ENCODE measurements at places on chromosomes 12 and 14.

- DNase-seq, result no peak
Measured at GRCh38 chr12:40446385-40446784, 221.6 kb downstream of the LRRK2 start.

- DNase-seq, result no peak
Measured at GRCh38 chr12:79691511-79692248, 916 bp upstream of the PAWR start.

- peak; percentile 87 for DNase-seq
Measured at GRCh38 chr12:6647083-6647604, at the start of gene ACRBP. ACRBP (minus strand) TSS chr12:6647432; CDS start chr12:6647366, 66 bp downstream.

DNA sequence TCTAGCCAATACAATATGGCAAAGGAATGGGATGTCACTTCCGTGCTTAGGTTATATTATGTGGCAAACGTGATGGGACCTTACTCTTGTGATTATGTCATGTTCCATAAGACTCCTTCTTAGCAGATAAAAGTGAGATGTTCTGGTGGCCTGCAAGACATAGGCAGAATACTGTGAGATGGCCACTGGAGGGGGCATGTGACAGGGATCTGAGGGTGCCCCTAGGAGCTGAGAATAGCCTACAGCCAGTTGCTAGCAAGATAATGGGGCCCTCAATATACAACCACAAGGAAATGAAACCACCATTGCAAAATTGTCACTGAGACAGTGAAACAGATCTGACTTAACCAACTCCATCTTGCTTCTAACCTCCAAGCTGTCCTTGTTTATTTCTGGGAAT, 151.4 kb upstream of the SSTR1 start:
- no peak for DNase-seq

DNA sequence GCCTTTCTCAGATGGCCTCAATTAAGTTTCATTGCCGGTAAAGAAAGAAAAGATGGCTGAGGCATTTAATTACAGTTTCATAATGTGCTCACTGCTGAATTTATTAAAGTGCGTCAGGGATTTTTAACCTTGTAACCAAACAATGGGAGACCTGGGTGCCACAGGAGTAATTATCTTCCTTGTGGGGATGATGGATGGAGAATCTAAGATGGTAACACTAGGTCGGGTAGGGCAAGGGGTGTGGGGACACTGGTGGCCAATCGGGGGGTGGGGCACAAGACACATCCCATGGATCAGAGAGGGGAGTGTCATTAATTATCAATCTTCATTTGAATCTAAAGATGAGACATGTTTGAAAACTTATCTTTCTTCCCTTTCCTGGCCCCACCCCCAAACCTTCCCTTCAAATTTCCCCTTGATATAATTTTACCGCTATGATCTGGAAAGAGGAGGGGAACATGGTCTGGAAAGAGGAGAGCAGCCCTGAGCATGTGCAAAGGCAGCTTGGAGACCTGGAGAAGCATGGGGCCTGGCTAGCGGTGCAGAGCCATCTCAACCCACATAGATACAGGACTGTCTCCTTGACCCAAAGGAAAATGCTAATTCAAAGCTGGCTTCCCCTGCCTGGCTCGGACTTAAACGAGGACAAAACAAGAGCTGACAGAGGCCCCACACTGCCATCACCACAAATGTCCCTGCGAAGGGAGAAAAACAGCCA, 231.3 kb upstream of the NOS1 start:
- no peak for DNase-seq

DNA sequence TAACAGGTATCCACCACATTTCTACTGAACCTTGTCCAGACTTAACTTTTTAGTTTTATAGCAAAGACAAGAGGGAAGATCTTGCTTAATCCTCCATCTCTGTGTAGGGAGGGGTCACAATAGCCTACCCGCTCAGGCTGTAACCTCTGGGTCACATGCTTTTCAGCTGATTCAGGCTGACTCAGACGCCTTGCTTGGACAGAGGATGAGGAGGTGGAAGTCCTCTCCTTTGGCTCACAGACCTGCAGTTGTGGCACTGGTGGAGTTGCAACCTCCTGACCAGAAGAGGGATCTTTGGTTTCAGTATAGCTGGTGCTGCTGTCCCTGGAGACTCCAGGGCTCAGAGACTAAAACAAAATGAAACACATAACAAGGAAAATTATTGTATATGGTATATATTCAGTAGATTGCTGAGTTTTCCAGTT, 16.2 kb downstream of the ACIN1 start:
- peak; percentile 82 for DNase-seq

DNA sequence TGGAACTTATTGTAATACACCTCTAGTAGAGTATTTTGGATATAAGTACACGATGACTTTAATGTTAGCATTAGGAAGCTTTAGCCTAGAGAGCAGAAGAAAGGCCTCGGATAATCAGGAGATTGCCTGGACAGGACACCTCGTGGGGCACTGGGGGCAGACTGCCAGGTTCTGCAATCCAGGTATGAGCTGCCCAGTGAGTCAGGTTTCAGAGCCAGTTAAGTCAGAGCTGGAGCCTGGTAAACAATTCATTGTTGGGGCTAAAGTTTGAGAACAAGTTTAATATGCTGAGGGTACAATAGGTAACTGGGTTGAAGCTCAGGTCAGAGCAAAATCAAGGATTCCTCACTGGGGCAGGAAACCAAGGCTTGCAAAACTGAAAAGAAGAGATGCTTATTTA, 107.4 kb downstream of the RERGL start:
- no peak for DNase-seq

GRCh38 chr14:55752580-55753390, 172.8 kb downstream of the KTN1 start:
- no peak for DNase-seq

GRCh38 chr14:104677512-104678332, 11.7 kb upstream of the INF2 start:
- peak; percentile 90 for DNase-seq
